Stimulated activated CD8-positive, alpha-beta memory T cell treated with anti-CD3 and anti-CD28 coated beads, Interleukin-2, amount 100 ng/mL, for 1 hour (primary cell): ENCODE measurements at places on chromosomes 6 and 20.

GRCh38 chr6:169289619-169290339, 36.1 kb upstream of the THBS2 start:
- no peak for DNase-seq

DNA sequence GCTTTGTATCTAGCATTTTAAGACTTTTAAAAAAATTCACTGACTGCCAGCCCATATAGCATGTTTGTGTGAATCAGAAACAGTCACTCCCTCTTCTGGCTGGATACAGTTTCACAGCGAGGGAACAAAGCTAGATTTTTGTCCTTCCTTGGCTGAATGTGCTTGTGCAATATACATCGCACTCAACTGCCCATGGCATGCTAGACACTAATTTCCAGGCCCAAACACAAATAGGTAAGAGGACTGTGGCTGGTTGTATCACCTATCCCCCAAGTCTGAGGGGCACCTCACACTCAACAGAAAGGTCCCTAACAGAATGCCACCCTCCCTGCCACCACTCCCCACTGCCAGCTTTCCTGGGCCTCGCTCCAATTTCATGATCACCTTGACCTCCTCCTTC, 16.2 kb upstream of the BLCAP start:
- no peak for DNase-seq

GRCh38 chr6:43977404-43978111, 149.7 kb downstream of the MRPL14 start:
- DNase-seq, result no peak

DNA sequence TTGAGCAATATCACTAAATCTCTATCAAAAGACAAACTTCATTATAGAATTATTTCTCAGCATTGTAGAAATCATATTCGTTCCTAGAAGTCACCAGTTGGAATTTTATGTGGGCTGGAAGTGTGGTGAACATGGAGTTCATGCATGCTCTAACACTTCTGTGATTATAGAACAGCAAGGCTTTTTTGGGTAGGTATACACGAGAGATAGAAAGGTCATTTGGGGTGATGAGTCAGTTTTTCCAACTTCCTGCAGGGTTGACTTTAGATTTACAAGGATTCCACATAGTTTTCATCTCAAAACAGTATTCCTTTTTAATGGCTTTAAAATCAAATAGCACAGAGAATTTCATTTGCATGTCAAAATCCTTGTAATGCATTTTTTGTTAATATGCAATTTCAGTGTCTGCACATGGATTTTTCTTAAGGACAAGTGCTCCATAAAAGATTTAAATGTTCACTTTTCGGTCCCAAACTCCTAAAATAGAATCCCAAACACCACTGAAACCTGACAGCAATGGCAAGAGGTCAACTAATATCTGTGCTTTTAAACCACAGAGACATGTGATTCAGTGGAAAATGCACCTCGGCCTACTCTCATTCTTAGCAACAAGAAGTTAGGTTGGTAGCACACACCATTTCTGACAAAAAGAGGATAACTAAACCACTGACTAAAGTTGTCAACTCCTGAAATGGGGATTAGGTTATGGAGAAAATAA, 211.0 kb downstream of the MOXD1 start:
- DNase-seq, result no peak

GRCh38 chr6:91173186-91173585, 586.3 kb upstream of the MAP3K7 start:
- no peak for DNase-seq

DNA sequence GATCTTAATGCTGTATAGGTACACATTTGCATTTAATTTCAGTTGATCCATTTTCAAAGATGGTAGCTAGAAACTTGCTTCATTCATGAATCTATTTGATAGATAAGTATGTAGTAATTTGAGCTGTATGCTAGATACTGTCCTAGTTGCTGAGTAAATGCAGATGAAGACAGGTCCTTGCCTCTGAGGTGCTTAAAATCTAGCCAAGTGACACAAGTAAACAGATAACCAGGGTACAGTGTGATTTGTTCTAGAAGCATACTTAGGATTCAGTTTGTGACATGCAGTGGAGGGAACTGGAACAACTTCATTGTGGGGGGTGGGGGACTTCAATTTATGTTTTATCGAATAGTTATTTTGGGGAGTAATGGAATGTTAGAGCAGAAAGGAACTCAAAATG, 9.2 kb downstream of the CHMP4B start:
- no peak for DNase-seq

DNA sequence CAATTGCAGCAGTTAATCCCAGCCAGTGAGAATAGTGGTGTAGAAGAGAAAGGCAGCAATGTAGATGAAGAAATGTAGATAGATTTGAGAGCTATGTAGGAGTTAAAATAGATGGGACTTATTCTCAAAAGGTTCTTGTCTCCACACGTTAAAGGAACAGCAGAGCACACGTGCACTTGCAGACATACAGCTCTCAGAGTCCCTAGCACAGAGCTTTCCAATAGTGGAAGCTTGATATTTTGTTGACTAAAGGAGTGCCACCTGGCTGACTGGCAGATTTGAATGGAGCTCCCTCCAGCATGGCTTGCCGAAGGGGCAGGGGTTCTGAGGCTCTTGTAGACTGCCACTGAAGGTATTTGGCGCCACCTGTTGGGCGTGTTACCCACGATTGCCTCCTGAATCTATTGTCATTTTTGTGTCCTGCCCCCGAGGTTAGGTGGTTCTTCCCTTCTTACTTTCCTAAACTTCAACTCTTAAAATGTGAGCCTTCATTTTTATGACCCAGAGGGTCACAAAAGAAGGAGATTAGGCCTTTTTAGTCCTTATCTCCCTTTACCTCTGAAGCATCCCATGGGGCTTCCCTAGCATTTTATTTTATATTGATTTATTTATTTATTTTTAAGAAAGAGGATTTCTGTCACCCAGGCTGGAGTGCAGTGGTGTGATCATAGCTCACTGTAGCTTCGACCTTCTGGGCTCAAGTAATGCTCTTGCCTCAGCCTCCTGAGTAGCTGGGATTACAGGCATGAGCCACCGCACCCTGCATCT, 16.4 kb downstream of the BRD2 start:
- DNase-seq, result peak; percentile 84

DNA sequence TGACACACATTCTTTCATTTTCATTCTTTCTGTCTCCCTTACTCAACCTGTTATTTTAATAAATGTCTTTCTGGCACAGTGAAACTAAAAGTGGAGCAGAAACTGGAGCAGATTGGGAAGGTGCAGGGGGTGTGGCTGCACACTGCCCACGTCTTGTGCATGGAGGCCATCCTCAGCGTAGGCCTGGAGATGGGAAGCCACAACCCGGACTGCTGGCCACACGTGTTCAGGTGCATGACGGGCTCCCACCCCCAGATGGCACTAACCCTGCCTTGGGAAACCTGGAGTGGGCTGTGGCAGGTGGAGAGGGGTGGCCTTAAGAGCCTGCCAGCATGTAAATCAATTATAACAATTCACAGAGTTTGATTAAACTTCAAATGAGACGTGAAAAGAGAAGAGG, 71.4 kb upstream of the PBOV1 start:
- no peak for DNase-seq

DNA sequence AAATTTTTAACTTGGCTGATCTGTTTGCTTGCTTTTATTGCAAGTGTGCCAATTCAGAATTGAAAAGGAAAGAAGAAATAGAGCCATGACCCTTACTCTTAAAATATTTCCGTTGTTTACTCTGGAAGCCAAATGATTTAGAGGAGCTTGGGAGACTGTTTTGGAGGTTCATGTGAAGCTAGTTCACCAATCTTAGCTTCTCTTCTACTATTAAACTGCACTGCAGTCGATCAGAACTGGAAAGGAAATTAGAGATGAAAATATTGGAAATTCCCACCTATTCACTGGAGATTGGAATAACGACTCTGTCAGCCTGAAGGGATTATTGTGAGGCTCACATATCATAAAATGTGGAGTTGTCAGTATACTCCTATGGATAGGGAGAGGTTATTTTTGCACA, 81.8 kb downstream of the MLIP start:
- no peak for DNase-seq

- no peak for DNase-seq
Observed at GRCh38 chr20:21125072-21125848, 622 bp upstream of the KIZ start.

DNA sequence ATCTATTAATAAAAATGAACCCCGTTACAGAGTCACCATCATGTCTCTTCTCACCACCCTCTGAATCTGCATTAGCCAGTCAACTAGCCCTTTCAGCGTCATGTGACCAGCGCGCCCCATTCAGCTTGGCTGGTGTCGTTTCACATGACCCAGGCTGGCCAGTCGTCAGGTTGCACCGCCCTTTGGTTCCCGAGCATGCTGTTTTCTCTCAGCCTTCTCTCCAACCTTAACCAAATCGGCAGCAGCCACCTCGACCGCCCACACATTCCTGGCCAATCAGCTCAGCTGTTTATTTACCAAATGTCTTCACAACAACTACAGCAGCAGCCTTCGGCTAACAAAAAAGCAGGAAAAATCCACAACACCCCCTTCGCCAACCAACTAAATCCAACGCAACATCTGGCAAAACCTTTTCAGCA, 5.6 kb downstream of the SRSF3 start:
- no peak for DNase-seq

DNA sequence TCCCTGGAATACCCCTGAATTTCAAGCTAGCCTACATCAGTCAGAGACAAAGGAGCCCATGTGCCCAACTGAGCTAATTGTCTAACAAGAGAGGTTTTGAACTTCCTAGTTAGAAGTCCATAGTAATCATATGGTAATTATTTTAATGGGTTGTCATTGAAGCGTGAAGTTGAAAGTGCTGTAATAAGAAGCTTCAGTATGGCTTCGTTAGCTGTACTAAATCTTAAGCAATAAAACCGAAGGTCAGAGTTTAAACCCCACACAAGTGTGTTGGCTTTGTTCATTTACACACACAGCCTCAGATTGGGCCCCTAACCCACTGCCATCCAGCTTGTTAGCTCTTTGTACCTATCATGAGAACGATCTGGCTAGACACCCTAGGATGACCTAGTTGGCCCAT, 195.6 kb upstream of the RIN2 start:
- DNase-seq, result no peak

- DNase-seq, result no peak
Observed at GRCh38 chr6:118685823-118686449, 34.5 kb upstream of the CEP85L start.

GRCh38 chr20:53336892-53337291, 256.7 kb downstream of the ZNF217 start:
- no peak for DNase-seq

- no peak for DNase-seq
Observed at GRCh38 chr6:24284006-24284405, 73.9 kb downstream of the DCDC2 start.

DNA sequence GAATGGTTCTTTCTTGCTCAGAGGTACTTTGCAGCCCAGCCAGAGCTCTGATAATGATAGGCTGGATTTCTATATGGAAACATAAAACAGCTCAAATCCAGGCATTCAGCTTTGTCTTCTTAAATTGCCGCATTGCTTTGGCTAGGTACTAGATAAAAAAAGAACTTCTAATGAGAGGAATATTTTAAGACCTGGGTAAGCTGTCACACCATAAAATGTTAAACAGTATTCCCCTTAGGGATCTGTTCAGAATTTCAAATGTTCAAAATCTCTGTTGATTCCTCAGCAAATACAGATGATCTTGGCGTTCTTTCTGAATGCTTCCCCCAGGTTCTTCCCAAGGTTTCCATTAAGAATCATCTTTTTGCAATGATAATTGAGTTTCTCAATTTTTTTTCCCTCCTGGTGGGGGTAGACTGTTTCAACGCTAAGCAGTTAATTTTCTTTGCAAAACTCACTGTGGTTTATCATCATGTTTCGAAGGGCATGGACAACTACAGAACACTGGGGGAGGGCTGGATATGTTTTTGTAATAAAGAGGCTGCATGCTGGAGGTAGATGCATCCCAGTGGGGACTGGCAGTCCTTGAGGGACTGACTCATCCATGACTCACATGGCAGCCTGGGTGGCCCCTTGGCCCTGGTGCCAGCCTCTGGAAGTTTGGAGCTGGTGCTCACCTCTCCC, 31.0 kb downstream of the TIAM2 start:
- DNase-seq, result no peak

DNA sequence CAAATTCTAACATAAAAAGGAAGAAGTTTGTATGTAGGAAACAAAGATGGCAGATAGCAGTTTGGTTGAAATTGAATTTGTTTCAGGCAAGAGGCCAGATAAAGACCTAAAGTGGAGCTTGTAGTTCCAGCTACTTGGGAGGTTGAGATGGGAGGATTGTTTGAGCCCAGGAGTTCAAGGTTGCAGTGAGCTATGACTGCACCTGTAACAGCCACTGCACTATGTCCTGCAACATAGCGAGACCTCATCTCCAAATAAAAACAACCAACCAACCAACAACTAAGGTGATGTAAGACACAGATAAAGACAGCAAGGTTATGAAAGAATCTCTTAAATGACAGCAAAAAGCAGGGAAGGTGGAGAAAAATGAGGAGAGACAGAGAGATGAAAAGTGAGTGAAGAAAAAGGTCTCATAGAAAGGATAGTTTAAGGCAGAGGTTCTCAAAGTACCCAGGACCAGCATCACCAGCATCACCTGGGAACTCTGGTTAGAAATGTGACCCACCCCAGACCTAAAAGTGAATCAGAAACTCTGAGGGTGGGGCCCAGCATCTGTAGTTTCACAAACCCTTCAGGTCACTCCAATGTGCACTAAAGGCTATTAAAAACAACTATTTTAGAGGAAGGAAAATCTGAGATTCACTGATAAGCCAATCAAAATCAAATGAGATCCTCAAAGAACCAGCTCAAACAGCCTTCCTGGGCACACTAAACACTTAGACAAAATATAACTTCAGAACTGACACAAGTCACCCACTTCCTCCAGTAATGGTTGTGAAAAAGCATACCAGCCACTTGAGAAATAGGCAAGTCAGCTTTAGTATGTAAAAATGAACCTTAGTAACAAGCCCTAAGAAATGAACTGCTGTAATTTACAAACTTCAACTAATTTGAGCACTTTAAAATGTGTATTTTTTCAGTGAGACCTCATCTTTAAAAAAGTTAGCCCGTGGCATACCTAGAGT, 57.6 kb downstream of the FAM184A start:
- DNase-seq, result no peak

DNA sequence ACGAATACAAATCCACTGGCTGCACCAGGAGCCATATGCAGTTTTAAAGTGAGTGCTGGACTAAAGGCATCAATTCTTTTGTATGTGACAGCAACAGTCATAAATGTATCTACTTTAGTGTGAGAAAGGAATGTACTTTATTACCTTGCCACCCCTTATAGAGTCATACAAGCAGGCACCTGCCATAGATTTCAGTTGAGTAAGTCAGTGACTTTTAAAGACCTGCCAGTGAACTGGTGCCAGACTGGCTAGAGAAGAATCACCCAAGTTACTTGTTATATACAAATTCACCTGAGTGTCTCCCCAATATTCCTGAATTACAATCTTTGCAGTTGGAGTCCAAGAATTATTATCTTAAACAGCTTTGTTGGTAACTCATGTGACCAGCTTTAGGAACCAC, 547.9 kb downstream of the COL12A1 start:
- DNase-seq, result no peak
